ENCODE measurements at places on chromosomes 2 and 18. TPM values are rescaled to one million over a fixed set of nuclear protein-coding genes. Genes with fewer than 3 reads are reported as not detected.

GRCh38 chr2:8202132-8202531, 479.7 kb upstream of the ID2 start:
- DNase-seq, result no peak

Gene MEIS1
- total RNA-seq, result 37.9 TPM

DNA sequence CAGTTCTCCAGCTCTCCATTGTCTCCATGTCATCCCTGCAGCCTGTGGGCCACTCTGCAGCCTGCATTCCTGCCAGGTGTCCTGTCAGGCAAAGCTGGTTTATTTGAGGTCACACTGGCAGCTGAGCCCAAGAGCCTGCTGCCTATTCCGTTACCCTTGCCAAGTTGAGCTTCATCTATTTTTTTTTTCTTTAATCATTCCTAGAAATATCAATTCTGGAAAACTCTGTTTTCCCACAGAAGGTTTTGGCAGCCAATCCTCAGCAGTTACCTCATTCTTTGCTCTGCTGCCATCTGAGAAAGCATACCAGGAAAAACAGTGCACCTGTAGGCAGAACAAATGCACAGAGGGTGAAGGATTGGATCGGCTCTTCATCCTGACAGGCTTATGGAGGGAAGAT, 411.0 kb upstream of the ACVR2A start:
- peak; percentile 51 for DNase-seq

GRCh38 chr18:56085551-56085950, 497.6 kb upstream of the TCF4 start:
- no peak for DNase-seq

- no peak for DNase-seq
Observed at GRCh38 chr18:33916200-33916599, 308.5 kb downstream of the NOL4 start.

DNA sequence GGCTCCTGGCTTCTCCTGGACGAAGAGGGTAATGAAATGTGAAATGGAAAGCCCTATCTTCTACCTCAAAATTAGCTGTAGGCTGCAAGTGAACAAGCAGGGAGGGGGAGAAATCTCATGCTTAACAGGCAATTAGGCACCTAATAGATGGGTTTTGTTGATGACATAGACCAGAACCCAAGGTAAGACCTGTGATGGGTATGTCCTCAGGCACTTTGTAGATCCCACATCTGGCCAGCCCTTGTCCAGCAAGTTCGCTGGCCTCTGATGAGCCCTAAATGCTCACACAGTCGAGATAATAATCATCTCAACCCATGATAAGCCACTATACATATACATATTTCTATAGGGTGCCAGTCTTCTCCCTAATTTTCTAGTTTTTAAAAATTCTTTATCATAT, 82.6 kb downstream of the MARCO start:
- DNase-seq, result no peak

DNA sequence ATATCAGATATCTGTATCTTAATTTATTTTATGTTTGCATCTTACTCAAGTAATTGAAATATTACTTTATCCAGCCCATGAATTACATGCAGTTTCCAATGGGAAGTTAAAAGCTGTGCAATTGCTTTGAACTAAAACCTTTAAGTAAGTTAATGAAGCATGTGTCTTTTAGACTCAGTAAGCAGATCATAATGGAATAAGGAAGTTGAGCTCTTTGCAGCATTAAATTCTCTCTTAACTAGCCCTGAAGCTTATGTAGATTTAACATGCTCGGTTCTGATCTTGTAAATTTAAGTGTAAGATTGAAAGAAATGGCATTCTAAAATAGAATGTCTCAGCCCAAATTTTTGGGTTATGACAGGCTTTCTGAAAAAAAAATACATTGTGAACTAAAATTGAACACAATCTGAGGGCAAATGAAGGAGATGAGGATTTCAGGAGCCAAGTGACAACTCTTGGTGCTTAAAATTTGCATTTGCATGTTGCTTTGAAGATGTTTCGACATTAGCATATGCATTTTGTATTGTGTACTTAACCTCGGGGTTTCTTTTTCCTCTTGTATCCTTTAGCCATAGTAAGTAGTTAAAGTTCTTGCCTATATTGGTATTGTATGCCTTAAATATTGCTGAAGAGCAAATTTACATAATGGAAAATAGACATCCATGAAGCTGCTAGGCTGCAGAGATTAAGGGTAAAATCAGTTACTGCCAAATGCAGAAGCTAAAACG, 297.8 kb upstream of the KCNJ3 start:
- DNase-seq, result no peak

DNA sequence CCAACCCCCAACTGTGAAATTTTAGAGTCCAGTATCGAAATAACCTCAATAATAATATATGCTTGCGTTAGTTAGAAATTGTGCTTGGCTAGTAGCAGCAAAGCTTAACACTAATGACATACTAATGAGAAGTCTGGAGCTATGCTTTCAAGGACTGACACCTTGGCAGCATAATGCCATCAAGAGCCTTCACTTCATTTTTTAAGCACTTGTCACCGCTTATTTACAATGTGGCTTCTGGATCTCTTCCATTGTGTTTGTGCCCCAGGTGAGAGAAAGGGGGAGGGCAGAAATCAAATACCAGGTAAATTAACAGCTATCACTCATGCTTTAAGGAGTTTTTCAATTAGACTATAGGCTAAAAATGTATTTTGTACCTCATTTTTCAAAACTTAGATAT, 101.5 kb downstream of the CDH7 start:
- DNase-seq, result no peak

All from breast epithelium (tissue), 4 donors.